ENCODE measurements at places on chromosomes 3 and 15.

DNA sequence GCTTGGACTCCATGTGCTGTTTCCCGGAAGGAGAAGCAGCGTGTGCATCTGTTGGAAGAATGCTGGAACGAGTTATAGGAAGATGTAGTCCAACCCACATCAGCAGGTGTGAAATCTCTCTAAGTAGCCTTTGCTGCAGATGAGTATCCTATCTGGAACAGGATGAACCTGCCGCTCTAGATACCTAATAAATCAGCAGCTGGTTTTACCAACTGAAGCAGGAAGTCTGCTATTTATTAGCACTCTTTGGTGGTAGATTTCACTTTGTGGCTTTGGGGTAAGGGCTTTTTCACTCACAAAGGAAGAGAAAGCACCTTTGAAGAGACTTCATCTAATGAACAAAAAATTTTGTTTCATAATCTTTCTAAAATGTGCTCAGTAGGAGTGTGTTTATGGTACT, 66.4 kb downstream of the DCUN1D1 start:
- DNase-seq = no peak

GRCh38 chr15:94761574-94761973, 530.2 kb downstream of the MCTP2 start:
- no peak for DNase-seq

- peak; percentile 45 for DNase-seq
Observed at GRCh38 chr3:64992530-64993285, 304.9 kb upstream of the ADAMTS9 start.

DNA sequence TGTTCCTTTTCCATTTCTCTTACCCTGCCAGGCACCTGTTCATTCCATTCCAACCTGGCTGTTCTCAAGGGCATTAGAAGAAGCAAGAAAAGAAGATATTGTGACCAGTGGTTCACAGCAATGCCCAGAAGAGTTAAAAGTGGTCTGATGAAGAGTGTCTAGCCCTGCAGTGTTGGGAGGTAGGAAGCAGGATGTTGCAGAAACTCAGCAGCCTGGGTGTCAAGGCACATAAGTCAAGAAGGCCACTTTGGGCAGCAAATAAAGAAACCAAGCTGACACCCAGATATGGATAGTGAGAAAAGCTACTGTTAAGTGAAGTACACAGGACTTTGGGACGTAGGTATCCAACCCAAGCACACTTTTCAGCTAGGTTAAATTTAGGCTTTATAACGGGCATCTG, 199.9 kb upstream of the SATB1 start:
- DNase-seq = no peak
